Stimulated activated CD8-positive, alpha-beta memory T cell treated with anti-CD3 and anti-CD28 coated beads, Interleukin-7, amount 100 ng/mL, for 24 hours (primary cell): ENCODE measurements at places on chromosomes 1 and 21.
A peak's percentile ranks its signal among the peaks of the same experiment; 100 is the strongest.

DNA sequence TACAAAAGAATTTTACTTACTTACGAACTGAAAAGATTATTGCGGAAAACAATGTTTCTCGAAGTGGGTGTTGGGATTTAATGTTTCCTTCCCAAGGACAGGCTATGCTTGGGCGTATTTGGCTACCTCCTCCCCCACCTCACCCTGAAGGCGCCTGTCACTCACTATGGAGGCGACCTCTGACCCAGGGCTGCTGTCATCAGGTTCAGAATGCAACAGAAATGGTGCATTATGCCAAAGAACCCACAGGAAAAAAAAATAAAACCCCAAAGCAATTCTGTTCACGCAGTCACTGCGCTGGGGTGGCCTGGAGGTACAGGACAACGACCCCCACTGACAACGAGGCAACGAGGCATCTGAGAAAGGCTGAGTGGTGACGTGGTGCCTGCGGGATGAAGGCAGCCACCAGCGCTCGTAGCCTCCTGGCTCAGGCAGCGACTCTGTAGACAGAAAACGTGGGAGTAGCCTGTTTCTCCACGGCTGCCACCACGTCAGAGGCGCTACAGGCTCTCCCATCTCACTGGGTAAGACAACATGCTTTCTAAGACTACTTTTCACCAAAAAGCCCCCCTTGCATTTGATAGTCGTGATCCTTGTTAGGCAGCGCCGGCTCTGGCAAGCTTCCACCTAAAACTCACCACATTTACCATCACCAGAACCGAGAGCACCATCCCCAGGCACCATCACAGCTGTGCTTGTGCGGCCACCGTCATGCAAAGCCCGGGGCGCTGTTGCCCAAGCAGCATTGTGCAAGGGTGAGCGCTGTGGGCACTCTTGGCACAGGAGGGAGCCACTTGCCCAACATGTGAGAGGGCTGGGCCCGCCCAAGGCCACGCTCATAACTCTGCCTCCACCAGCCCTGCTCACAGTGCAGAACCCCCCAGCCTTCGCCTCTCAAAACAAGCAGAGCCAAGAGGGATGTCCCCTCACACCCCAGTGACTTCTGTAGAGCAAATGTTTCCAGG is 14.3 kb downstream of the NADK start:
- no peak for DNase-seq

GRCh38 chr1:8989821-8990220 is 36.4 kb downstream of the SLC2A7 start:
- DNase-seq: no peak

DNA sequence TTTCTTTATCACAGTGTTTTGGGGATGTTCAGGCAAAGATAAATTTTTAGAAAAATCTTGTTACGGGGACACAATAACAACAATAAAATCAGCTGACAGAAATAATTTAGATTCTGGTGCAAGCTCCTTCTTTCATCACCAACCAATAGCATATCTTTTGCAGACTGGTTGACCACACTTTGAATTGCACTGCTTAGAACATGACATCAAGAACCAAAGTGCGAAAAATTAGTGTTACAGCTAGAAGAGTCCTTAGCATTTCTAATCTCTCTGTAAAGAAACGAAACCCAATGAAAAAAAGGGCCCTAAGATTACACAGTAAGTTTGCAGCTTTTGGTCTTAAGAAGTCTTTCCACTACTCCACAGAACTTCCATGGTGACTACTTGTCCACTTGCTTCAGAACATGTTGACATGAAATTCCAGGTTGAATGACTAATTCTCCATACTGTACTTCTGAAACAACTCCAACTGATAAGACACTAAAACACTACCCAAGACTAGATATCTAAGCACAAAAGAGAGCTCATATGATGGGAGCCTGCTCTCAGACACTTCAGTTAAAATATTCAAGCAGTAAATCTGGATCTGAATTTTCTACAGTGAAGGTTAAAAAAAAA is 31.3 kb downstream of the XKR8 start:
- no peak for DNase-seq

- DNase-seq: no peak
These were observed 238.2 kb upstream of the KCNK2 start for GRCh38 chr1:214844319-214844718.

DNA sequence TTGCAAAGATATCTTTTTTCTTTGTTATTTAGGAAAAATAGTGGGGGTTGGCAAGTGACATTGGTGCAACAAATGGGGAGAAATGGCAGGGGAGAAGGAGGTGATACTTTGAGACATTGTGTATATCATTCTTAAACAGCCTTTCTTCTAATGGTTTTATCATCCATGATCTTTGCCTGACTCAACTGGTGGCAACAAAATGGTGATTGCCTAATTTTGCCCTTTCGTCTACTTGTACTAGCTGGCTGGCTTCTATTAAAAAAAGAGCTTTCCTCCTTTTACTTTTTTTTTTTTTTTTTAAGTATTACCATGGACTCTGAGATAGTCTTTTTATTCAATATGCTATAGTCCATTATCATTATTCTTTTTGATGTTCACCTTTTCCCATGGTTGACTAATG is 27.7 kb downstream of the DESI2 start:
- DNase-seq: no peak

GRCh38 chr1:63325279-63325985 is 3.1 kb downstream of the FOXD3 start:
- no peak for DNase-seq

GRCh38 chr1:54978528-54979326 is 1.7 kb upstream of the TMEM61 start:
- no peak for DNase-seq

- DNase-seq: no peak
These were observed 13.5 kb upstream of the CHI3L1 start for GRCh38 chr1:203199816-203200571.

GRCh38 chr1:41939194-41939593 is 20.5 kb upstream of the HIVEP3 start:
- DNase-seq: no peak

DNA sequence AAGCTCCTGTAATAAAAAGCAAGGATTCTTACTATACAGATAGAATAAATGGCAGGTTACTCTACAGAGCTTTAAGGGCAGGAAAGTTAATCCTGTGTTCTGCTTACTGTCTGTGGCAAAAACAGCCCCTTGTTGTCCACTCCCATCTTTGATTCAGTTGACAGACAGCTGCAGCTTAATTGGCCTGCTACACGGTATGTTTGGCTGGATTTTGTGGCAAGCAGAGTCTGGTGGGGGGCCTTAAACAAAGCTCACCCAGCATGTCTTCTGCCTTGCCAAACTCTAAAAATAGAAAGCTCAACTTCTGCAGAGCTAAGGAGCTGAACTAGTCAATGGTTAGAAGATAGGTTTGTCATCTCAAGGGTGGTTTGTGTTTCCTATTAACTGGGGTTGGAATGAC is 407.2 kb downstream of the HLX start:
- DNase-seq: no peak

GRCh38 chr1:30998887-30999286 is 66.6 kb downstream of the PUM1 start:
- no peak for DNase-seq

DNA sequence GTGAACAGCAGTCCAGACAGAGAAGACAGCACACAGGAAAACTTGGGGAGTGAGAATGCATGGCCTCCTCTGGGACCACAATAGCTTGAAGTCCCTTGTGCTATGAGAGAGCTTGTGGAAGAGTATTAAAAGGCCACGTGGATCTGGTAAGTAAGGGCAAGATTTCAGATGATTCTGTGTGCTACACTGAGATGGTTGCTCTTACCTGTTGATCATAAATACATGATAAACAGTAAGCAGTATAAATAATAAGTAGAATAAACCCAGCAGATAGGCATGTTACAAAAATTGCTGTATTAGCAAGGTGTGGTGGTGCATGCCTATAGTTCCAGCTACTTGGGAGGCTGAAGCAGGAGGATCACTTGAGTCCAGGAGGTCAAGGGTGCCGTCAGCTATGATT is 150.4 kb upstream of the ZC3H11B start:
- no peak for DNase-seq

GRCh38 chr1:231584117-231584516 is 42.5 kb upstream of the DISC1 start:
- DNase-seq: no peak

DNA sequence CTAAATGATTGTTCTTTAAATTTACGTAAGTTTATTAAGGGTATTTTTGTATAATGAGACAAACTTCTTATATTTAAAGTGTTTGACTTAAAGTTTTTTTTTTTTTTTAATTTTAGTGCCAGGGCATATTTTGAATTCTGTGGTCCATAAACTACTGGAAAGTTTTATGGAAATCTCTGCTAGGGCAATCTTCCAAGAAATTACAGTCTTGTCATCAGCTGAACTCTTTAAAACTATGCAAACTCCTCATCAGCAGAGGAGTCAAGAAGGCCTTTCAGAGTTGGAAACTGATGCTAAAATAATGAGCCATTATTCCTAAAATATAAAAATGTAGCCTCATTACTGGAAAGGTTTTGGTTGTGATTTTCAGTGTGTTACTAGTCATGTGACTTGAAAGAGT is 1201.9 kb downstream of the BRINP3 start:
- DNase-seq: no peak

DNA sequence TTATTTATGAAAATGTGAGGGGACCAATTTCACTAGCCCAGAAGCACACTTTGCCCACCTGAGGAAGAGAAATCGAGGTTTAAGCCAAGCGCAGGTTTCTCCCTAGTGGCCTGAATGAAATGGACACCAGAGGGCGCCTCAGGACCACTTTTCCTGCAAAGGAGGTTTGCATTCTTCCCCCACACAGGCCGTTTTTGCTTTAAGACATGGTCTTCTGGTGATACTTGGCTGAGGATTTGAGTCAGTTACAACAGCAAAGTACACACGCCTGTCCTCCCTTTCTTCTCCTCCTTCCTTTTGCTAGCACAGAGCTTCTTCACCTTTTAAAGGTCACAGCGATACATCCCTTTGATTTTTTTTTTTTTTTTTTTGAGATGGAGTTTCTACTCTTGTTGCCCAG is 5.4 kb downstream of the PLA2G2E start:
- DNase-seq: peak; percentile 71

- no peak for DNase-seq
These were observed 107.5 kb downstream of the TIAM1 start for GRCh38 chr21:31236528-31236927.

DNA sequence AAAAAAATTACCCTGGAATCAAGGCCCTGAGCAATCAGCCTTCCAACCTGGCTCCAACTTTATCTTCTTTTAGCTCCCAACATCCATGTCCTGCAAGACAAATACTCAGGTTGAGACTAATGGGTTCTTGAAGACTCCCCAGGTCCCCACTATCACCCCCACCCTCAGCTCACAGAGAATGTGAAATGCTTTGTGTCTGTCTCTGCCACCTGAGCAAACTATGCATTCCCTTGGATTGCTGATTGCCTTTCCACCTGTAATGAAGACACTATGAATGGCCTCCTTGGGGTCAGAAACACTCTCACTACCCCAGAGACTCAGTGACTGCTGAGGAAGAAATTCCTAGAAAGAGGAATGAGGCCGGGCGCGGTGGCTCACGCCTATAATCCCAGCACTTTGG is 121.2 kb upstream of the GALNT2 start:
- no peak for DNase-seq

DNA sequence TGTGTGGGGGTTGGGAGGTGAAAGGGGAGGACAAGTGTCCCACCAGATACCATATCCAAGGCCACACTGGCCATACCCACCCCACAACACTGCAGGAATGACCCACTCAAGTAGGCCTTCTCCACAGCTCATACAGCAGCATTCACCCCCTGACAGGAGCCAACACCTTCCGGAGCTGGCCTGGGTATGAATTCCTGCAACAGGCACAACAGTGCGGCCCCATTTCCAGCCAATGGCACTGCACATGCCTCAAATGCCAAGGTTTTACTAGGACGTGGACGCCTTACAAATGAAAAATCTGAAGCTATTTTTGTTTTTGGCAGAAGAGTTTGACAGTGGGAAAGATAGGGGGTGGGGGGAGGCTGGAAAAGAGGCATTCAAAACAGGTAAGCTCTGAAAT is 2.0 kb downstream of the KCND3 start:
- DNase-seq: no peak

GRCh38 chr1:2795926-2796325 is 5.6 kb downstream of the TTC34 start:
- no peak for DNase-seq

GRCh38 chr1:206923009-206923960 is 1.5 kb upstream of the FCMR start:
- DNase-seq: no peak

GRCh38 chr1:110829955-110830553 is 42.9 kb upstream of the CD53 start:
- no peak for DNase-seq

DNA sequence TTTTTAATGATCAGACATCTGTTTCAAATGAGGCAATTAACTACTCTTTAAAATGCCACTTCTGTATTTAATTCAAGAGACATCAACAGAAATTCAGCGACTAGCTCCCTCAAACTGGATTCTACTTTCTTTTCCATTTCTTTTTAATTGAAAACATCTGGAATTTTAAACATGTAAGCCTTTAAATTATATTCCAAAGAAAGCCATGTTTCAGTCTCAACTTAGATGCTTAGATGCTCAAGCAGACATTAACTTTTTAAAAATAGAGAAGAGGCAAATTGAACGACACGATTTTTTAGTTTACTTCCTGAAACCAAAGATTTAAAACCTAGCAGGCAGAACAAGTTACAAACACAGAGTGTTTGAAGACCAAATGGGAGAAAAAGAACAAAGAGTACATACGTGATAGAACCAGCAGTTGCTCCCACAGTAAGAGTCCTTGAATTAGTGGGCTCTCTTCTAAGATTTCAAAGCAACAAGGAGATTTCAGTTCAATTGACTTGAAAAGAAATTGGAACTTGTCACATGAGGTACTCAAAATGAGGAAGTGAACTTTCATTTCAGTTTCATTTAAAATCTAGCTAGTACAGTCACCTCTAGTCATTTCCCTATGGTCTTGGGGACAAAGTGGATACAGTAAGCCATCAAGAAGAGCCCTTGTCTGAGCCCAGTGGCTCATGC is at the start of gene CTSS:
Gene CTSS (minus strand): TSS at position 483 of the 681 bp plus-strand sequence. CDS start 1,015 bp downstream, outside the sequence.
- no peak for DNase-seq

DNA sequence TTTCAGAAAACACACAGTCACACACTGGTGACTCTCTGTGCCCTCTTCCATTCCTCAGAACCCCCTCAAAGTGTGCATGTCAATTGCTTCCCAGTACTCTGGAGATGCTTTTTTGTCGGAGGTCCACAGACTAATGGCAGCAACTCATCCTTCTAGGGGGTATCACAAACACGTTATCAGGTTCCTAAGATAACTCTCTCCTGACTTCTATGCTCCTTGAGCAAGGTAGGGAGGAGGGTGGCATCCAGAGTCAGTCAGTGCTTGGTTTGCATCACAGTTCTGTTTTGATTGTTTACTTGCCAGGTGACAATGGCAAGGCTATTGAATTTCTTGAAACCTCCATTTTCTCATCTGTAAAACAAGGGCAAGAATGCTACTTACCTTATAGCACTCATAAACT is 39.4 kb upstream of the DYNLT5 start:
- DNase-seq: no peak
